ENCODE measurements at places on chromosomes 7 and 10.

GRCh38 chr7:73435471-73436009 lies 2.0 kb downstream of the FZD9 start:
- no peak for DNase-seq

DNA sequence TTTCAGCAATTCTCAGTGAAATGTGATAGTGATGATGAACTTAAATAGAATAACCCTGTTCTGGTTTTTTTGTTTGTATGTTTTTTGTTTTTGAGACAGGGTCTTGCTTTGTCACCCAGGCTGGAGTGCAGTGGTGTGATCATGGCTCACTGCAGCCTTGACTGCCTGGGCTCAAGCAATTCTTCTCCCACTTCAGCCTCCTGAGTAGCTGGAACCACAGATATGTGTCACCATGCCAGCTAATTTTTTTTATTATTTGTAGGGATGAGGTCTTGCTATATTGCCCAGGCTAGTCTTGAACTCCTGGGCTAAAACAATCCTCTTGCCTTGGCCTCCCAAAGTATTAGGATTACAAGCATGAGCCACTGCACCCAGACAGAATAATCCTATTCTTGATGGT lies 14.3 kb upstream of the COL17A1 start:
- DNase-seq: no peak

DNA sequence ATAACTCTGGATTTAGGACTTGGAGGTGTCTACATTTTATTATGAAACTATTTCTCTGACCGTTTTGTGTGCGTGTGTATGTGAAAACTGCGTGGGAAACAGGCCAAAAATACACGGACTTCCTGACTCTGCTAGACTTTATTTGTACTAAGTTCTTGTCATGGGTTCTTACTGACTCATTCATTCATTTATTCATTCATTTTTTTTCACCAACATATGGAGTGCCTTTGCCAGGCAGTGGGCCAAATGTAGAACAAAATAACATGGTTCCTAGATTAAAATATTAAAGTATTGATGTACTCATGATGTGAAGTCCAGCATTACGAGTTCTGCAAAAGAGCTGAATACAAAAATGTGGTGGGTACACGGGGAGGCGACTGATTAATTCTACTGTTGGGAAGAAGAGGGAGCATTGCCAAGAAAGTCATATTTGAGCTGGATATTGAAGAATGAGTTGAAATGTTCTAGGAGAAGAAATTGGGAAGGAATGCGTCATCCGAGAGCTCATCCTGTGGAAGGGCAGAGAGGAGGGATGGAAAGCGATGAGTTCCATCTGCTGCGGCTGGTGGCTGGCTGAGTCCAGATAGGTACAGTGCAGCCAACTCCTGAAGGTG lies 24.6 kb downstream of the CACNB2 start:
- DNase-seq: no peak

- peak; percentile 30 for DNase-seq
Observed at GRCh38 chr7:123724817-123725253, 24.0 kb downstream of the WASL start.

DNA sequence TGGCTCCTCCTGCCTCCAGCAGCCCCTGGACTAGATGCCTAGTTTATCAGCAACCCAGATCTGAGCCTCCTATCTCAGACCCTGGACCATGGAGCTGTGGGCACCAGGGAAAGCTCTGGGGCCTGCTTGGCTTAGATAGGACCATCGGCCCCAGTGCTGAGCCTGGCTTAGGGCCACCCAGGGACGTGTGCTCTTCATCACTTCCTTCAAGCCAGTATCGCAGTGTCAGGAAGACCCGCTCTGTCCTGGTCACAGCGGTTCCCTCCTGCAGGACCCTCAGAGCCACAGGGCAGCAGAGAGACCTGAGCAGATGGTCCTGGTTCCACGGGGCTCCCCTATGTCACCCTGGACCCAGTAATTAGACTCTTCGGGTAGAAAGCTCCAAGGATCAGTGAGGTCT lies 105.7 kb upstream of the FAM20C start:
- DNase-seq: no peak

DNA sequence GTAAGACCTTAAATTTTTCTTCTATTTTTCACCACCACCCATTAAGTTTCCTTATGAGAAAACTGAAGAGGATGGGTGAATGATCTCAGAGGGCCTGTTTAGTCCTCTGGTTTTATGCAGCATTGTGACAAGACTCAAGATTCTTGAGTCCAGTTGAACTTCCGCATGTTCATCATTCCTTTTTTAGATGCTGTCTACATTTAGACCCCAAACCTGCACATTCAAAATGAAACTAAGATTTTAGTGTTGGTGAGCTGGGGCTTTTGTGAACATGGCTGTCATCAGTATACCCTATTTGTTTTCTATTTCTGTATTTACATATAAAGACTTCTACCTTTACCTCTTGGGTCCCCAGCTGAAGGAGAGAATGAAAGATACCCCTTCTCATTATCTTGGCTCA lies 31.1 kb downstream of the NET1 start:
- no peak for DNase-seq

GRCh38 chr10:25934621-25935139 lies 651 bp downstream of the MYO3A start:
- DNase-seq: peak; percentile 17

Data from hematopoietic multipotent progenitor cell treated with erythropoietin and hydrocortisone succinate and interleukin-3 and kit ligand, for 6 days (in vitro differentiated cells).